Retinal pigment epithelial cell (primary cell): ENCODE measurements at places on chromosomes 1 and 21.

- no peak for DNase-seq
Observed at GRCh38 chr1:30184393-30185141, 538.8 kb downstream of the MATN1 start.

GRCh38 chr1:86455073-86455472 is 13.7 kb upstream of the CLCA1 start:
- no peak for DNase-seq

DNA sequence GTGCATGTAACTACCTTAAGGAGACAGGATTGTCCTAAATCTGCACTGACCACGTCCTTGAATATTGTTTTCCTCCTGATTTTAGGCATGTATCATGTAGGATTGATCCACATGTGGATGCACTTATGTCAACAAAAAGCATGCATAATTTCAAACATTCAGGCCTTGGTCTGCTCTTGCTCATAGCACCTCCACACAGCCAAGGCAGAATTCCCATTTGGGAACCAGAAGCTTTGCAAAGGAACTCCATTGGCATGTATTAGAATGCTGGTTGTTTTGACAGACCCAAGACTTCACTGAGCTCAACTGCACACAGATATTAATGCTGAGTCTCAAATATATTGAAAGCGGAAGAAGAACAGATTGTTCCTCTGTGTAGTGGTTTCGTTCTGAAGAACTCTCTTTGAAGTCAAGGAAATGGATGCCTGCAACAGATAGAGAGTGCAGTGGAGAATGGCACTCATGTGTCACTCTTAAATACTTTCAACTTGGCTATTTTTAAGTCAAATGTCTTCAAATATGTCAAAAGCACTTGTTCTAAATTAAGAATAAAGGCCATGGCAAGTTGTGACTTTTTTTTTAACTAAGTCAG is 387.6 kb downstream of the LTN1 start:
- DNase-seq, result no peak

DNA sequence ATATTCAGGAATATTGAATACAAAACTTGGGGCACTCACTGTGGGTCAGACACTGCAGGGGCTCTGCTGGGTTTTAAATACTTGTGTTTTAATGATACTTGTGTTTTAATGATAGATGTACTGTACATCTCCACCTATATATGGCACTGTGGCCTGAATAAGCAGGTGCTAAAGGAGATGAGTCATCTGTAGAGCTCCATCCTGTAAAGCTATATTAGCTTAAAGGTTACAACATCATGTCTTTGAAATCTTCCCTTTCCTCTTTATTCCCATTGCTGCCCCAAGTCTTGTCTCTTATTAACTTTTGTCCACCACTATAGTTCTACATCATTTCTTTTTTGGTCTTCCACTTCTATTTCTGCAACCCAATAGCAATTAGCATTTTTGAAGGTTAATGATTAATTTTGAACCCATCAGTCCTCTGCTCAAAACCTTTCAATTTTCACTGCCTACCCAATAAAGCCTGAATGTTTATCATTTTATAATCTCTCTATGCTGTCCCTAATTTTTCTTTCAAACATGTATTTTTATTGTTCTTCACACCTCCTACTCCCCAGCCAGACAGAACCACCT is 113.3 kb upstream of the PTGFR start:
- DNase-seq, result no peak

DNA sequence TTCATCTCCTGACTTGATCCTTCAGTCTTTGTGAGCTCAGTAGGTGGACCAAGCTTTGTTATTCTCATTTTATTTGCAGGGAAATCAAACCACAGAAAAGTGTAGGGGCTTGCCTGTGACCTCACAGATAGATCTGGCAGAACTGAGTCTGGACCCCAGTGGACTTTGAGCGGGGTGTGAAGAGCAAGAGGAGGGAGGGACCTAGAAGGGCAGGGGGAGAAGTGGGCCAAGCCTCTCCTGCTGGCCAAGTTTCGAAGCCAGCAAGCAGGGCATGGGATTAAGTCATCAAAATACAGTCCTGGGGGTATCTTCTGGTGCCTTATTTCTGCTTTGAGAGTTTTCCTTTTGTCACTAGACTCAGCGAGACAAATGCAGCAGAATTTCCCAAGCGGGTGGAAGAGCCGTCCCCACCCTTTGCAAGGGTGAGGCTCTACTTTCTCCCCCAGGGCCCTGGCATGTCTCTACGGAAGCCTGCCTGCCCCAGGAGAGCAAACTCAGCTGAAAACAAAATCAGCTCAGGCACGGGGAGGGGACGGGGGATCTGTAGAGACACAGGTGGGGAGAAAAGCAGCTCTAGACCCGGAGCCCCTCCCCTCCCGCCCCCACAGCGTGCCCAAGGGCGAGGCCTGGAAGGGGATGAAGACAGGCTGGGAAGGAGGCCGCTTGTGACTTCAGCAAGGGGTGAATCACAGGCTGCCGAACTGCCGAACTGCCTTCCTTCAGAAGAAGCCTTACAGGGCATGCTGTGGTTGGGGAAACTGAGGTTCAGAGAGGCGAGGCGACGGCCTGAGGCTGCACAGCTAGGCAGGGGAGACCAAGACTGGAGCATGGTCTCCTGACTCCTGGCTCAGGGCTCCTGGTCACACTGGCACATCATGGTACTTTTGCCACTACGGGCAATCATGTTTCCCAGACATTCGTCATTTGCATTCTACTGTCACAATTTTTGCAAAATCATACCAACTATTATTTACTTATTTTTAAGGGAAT is 19.2 kb downstream of the PKP1 start:
- no peak for DNase-seq

- DNase-seq, result no peak
Observed at GRCh38 chr1:68521286-68521685, 24.4 kb upstream of the DEPDC1 start.

DNA sequence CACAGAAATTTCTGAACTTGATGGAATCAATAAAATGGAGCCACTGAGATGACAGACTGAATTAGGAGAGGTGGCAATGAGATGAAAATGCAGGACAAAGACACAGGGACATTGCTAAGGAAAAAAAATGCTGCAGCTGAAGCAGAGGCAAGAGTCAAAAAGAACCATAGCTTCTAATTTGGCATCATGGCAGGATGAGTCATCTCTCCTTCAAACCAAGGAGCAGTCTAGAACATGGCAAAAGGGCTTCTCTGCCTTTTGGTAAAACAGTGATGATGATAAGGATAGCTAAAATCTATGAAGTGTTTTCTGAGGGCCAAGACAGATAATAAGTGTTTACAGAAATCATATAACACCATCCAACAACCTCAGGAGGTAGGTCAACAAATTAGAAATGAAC is 16.8 kb downstream of the SLC19A2 start:
- DNase-seq, result no peak

- DNase-seq, result no peak
Observed at GRCh38 chr1:221076391-221076811, 197.2 kb downstream of the HLX start.

- no peak for DNase-seq
Observed at GRCh38 chr1:42951588-42951987, 7.1 kb downstream of the SLC2A1 start.

- DNase-seq, result no peak
Observed at GRCh38 chr1:97351846-97352245, 569.0 kb downstream of the DPYD start.

GRCh38 chr1:47647327-47647845 is 209.5 kb downstream of the FOXD2 start:
- no peak for DNase-seq

DNA sequence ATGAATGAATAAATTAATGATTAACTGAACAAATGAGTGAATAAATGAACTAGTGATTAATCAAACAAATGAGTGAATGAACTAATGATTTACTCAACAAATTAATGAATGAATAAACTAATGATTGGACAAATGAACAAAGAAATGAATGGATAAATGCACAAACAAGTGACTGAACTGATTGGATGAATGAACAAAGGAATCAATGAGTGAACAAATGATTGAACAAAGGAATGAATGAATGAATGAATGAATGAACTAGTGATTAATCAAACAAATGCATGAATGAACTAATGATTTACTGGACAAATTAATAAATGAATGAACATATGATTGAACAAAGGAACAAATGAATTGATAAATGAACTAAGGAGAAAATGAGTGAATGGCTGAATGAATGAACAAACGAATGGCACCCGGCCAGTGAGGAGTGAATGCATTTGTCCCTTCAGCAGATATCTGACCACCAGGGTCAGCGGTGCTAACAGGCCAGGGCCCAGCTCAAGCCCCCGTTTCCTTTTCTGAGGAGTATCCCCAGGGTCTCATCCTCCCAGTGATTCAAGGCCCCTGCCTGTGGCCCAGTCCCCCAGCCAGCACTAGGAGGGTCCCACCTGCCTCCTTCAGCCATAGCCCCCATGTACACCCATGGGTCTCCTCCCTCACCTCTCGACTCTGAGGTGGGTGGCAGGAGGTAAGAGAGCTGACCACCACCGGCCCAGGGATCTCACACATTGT is 49.9 kb downstream of the WNT9A start:
- DNase-seq, result no peak

DNA sequence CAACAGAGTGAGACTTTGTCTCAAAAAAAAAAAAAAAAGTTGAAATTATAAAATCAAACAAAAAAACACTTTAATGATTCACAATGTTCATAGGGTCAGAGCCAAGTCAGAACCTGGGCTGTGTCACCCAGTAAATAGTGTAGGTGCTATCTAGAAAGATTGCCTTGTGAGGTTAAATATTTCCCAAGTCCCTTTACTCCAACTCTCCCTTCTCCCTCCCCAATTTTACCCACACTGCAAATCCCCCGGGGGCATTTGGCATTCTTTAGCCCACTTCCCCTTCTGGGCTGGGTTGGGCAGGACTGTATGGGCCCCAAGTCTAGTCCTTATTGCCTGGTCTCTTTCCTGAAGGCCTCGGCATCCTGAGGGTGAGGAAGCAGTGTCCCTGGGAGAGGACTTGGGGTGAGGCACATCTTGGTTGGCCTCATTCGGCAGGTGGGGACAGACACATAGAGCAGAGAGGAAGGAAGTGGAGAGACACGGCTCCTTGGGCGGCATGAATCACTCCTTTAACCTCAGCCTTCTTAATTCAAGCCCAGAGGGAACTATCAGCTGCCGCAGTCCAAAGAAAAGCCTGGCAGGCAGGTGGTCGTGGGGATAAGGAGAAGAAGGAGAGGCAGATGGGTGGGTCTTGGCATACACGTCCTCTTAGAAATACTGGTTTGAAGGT is 8.2 kb downstream of the ADORA1 start:
- no peak for DNase-seq

GRCh38 chr1:94650301-94650700 is 108.7 kb upstream of the F3 start:
- DNase-seq, result no peak

DNA sequence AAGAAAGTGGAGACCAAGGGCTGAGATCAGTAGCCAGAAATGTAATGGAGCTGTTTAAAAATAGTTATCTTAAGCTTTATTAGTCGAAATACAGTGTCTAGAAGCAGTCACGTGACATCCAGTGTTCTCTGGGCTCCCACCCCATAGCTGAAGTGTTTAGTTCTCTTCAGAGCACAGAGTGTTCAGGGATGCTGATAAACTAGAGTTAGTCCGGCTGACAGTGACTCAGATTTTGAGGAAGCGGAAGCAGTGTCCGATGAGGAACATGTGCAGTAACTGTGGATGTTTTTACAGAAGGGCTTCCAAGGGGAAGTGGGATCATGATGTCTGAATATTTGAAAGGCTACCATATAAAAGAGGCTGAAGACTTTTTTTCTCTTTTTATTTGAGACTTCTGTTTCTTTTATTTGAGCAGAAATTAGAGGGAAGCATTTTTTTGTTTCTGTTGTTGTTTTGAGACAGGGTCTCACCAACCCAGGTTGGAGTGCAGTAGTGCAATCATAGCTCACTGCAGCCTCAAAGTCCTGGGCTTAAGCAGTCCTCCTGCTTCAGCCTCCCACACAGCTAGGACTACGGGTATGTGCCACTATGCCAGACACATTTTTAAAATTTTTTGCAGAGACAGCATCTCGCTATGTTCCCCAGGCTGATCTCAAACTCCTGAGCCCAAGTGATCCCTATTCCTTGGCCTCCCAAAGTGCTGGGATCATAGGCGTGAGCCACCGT is 124.2 kb downstream of the GALNT2 start:
- no peak for DNase-seq

DNA sequence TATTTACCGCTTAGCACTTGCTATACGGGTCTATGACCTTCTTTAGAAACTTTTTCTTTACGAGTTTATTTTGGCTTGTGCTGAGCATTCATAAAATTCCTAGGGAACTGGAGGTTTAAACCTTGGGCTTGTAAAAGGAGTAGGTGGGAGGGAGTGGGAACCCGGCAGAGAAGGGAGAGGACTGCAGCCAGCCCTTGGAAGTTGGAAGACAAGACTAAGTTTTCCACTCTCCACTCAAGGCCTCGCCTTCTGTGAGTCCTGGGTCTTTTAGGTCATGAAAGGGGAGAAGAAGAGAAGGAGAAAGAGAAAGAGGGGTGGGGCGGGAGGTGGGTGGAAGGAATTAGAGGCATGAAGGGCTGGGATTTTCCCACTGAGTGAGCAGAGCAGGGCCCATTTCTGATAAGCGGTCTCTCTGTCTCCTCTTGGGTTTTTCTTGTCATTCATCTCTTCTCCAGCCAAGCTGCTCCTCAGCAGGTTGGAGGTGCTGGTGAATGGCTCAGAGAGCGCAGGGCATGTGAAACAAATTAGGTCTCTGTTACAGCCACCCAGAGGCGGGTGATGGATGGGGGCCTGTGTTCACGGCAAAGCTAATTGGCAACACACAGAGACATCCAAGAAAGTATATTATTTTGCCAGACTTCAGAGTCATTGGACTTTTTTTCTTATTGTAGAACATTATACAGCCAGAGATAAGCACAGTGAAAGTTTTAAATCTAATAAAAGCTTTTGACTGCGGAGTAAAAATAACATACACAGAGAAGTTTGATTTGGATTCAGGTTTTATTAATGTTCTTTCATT is 247.3 kb downstream of the FOXD2 start:
- DNase-seq, result no peak
